Occipital lobe (tissue), 3 donors: ENCODE measurements at places on chromosomes 12 and 14. TPM values are rescaled to one million over a fixed set of nuclear protein-coding genes. Genes with fewer than 3 reads are reported as not detected.

DNA sequence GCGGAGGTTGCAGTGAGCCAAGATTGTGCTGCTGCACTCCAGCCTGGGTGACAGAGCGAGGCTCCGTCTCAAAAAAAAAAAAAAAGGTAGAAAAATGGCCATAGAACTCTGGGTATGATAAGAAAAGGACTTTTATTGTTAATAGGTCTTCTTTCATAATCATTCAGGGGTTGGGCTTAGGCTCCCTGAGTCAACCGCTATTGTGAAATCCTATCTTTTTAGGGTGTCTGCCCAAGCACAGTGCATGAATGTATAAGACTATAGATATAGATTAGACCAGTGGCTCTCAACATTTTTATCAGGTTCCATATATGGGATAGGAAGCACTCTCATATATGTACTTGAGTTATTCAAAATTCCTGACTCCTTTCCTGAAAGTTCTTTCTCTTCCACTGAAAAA is 48.7 kb upstream of the USP15 start:
- no peak for DNase-seq

DNA sequence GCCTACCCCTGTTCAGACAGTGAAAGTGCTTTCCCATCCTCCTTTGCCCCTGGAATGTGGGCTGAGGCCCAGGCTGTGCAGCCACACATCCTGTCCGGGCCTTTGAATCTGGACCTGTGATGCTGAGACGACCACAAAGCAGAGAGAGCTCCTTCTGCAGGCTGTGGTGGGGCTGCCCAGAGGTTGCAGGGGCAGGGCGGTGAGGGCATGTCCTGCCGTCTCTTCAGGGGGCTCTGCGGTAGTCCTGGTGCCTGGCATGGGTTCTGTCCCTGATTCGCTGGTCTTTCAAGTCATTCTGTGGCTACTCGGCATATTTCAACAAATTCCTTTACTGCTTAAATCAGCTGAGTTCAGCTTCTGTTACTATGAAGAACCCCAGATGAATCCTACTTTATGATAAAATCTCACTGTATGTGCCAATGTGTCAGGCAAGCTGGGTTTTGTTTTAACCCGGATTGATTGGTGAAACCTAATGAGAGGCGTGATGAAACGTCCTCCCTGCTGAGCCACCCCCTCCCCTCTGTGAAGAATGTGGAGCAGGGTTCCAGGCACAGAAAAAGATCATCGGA is 63.4 kb upstream of the DICER1 start:
- DNase-seq: no peak

The GLIPR1L1 gene
- total RNA-seq: not detected

DNA sequence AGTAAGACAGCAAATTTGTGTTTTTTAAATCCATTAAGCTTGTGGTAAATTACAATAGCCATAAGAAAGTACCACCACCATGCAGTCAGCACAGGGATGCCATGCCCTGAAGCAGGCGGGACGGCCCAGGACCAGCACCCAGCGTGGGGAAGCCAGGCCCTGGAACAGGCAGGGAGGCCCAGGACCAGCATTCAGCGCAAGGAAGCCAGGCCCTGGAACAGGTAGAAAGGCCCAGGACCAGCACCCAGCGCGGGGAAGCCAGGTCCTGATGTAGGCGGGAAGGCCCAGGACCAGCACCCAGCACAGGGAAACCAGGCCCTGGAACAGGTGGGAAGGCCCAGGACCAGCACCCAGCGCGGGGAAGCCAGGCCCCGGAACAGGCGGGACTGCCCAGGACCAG is 13.2 kb downstream of the CHFR start:
- DNase-seq: no peak
